Activated CD8-positive, alpha-beta T cell treated with anti-CD3 and anti-CD28 coated beads, Interleukin-2, amount 10 ng/mL, durations not matched to agents 7 days and 5 days (primary cell): ENCODE measurements at places on chromosomes 12 and 14. TPM values are rescaled to one million over a fixed set of nuclear protein-coding genes. Genes with fewer than 3 reads are reported as not detected.

Gene CACNA1C
- total RNA-seq = 0.08 TPM

- DNase-seq = no peak
These were observed 55.1 kb downstream of the SSH1 start for GRCh38 chr12:108802101-108802961.

- peak; percentile 63 for DNase-seq
These were observed 8.4 kb downstream of the PAPLN start for GRCh38 chr14:73245480-73246325.

DNA sequence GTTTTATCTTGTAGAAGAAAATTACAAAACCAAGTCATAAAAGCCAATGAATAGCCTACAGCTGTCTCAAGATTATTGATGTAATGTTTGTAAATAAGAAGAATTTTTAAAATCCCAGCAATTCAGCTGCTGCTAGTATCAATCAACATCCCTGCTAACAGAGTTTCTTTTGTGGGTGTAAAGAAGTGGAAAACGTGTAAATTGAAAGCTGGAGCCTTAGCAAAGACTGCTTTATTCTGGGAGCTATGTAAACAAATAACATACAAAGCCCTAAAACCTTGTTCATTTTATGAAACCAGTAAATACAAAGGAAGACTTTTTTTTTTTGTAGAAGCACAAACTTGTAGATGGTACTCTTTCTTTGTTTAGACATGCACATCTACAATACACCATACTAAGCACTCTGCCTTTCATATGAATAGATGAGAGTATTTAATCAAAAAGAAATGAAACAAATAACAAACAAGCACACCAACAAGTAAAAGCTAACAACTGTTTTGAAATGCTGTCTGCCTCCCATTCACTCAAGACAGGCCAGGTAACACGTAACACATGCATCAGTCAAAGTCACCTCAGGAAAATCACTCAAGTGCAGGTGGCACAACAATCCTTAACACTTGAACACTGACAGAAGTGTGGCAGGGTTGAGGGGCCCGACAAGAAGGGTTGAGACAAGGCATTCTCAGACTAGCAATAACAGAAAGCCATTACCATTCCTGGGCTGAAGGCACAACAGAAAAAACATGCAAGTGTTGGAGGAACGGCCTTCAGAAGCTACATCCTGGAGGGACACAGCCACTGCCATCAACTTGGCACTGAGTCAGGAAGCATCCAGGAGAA lies 1364.0 kb upstream of the SEL1L start:
- no peak for DNase-seq
